ENCODE measurements at places on chromosomes 7 and 10.

DNA sequence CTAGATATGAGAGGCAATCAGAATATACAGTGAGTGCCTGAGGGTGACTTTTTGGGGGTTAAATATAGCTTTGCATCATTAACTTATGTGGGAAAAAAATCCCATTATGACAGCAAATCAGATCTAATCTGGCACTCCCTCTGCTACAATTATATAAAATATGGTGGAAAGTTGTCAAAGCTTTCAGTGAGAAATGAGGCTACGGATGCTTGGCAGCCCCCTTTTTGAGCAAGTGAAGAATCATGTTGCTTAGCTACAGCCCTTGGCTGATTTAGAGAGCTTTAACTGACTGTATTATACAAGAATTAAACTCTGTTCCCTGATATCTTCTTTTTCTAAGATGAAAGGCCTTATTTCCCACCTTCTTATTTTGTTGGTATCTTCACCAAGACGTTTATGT, 57.4 kb downstream of the GPR158 start:
- DNase-seq, result no peak

DNA sequence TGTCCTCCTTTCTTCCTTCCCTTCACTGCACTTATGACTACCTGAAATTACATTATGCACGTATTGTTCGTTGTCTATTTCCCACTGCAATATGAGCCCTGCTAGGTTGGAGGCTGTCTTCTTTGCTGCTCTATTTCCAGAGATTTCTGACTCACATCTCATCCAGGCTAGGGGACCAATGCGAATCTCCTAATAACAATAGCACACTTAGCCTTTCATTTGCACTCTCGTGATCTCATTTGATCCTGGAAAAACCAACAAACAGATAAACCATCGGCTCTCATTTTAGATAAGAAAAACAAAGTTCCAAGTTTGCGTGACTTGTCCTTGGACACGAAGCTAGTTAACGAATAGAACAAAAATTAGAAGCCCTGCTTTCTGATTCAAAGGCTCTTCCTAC, 1.4 kb downstream of the ZNF438 start:
- no peak for DNase-seq

DNA sequence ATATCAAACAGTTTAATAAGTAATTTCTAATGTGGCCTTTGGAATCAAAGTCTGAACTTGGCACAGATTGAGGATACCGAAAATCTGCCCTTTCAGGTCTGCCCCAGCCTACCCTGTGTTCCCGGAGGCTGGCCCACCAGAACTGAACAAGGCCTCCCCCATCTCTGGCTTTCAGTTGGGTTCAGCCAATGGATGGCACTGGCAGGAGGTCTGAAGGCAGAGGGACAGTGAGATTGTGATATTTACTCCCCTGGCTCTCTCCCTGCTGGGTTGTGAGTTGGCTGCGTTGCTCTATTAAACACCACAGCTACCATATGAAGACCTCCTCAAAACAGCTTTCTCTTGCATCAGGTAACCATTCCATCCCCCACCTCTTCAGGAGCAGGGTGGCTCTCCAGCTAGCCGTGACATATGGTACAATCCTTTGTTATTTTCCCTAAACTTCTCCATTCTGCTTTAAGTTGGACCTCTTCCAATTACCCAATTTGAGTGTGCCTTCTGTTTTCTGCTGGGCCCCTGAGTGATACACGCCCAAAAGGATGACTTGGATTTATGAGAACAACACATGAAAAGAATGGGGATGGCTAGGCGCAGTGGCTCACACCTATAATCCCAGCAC, 28.1 kb downstream of the DNMBP start:
- DNase-seq, result no peak

DNA sequence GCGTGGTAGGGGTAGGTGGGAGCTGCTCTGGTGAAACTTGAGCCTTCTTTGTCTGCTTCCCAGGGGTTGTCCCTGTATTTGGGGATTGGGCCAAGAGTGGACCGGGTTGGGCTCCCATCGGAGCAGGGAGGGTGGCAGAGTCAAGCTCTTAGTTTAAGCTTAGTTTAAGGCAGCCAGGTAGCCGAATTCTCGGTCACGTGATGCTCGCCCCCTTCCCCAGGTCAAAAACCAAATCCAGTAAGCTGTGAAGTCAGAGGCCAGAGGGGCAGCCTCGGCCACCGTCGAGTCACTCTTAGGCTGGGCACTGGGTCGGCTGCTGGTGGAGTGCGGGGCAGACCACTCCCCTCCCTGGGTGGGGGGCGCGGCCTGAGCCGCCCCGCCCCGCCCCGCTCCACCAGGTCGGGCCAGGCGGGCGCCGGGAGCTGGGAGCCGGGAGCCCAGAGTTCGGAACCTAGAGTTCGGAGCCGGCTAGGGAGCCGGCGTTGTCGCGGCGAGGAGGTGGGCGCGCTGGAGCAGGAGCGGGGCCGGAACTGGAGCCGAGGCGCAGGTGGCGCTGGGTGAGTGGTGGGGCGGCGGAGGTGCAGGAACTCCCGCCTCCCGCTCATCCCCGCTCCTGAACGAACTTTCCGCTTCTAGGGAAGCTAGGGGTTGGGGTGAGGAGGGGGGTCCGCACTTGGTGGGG, 2.8 kb upstream of the LZTS2 start:
- DNase-seq, result no peak

- DNase-seq, result no peak
These were observed 108.9 kb downstream of the ITGB8 start for GRCh38 chr7:20439416-20440185.

DNA sequence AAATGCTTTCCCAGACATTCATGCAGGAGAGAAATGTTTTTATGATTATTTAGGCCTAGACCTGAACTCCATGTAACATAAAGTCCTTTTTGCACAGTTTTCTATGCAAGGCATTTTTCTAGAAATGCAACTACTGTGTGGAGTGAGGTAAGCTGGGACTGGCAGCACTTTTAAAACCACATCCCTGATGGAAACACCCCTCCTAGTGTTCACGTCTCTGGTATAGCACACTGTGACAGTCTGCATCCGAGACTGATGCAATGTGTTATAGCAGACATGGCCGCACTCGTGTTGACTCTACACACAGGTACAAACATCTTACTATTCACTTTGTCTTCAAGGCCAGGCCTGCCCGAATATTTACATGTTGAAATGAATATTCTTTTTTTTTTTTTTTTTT, 19.3 kb upstream of the ERCC6 start:
- no peak for DNase-seq

DNA sequence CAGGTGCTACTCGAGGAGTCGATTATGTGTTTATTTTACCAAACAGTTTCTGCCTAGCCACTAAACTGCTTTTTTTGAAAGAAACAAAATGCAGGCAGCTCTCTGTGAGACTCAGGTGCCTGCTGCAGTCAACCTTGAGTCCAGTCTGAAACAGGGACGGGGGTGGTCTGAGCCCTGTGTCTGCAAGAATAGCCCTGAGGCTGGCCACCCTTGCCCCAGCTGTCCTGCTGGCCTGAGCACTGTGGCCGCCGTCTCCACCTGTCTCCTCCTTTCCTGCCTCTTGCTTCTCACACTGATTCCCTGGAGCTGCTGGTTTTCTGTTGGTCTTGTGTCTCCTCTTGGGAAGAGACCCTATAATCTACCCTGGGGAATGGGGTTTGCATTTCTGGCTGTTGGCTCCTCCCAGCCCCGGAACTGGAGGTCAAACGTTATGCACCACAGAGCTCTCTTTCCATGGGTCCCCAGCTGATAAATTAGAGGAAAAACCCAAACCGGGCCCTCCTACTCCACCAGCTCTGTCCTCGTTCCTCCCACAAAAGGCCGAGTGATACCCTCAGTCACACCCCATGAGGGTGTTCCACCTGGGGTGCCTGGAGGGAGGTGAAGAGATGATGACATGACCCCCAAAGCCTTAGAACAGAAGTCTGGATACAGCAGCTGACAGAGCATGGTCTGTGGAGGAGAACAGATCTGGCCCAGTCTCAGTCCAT, 15.0 kb upstream of the SLC18A3 start:
- no peak for DNase-seq
